ENCODE measurements at places on chromosomes 7 and 10.

- no peak for DNase-seq
Measured at GRCh38 chr7:1641661-1642260, 28.3 kb upstream of the ELFN1 start.

- DNase-seq: no peak
Measured at GRCh38 chr10:102407425-102408130, 11.0 kb downstream of the PSD start.

GRCh38 chr7:30231271-30231670, 53.1 kb upstream of the ZNRF2 start:
- no peak for DNase-seq

- DNase-seq: no peak
Measured at GRCh38 chr7:43199371-43200160, 87.1 kb downstream of the HECW1 start.

- no peak for DNase-seq
Measured at GRCh38 chr7:23349484-23350157, 50.5 kb downstream of the MALSU1 start.

DNA sequence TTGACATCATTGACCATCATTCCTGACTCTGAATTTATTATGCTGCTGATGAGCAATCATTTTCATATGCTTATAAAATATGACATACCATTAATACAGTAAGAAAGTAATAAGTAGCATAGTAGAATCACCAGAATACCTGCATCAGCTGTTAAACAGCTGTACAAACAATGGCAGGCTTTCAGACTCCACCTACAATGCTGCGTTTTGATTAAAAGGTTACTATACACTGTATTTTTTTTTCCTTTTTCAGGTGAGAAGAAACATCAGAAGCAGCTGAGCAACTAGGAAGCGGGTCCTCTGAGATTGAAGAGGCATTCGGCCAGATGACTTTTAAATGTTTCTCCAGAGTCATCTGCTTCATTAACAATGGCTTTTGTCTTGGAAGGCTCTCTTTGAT, 7.1 kb downstream of the ASNS start:
- no peak for DNase-seq

GRCh38 chr10:72379062-72379461, 24.3 kb upstream of the DNAJB12 start:
- no peak for DNase-seq

DNA sequence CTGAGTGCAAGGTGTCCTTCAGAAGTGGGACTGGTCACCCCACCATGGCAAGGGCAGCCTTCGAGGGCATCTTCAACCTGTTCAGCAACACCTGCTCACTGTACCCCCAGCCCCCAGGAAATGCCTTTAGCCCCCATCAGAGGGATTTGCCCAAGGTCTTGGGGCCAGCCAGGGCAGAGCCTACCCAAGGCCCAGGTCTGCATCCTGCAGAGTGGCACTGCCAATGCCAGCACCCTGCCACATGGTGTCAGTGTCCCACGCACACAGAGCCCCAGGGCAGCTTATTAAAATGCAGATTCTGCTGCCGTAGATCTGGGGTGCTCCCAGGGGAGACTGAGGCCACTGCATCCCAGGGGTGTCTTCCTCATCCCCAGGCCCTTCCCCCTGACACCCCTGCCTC, 106.2 kb upstream of the KCTD7 start:
- DNase-seq: no peak

- no peak for DNase-seq
Measured at GRCh38 chr7:94433224-94433623, 38.5 kb downstream of the COL1A2 start.

- DNase-seq: no peak
Measured at GRCh38 chr10:51106311-51106945, 32.1 kb downstream of the PRKG1 start.

GRCh38 chr10:132810141-132810806, 24.3 kb upstream of the NKX6-2 start:
- no peak for DNase-seq

DNA sequence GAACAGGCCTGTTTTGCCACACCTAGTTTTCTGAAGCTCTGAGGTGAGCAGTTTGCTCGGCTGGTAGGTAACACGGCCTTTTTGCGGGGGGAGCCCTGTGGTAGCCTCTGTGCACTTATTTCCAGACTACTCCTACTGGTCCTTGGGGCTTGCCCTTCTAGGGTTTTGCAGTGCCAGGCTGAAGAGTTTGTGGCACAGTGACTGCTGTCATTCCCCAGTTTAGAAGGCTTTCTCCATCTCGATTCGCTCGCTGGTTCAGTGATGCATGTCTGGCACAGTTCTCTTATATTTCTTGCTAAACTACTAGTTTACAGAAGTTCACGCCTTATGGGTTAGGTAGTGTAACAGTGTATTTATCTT, 711 bp downstream of the KIF20B start:
- no peak for DNase-seq

- DNase-seq: no peak
Measured at GRCh38 chr10:15428681-15429080, 57.6 kb upstream of the FAM171A1 start.

DNA sequence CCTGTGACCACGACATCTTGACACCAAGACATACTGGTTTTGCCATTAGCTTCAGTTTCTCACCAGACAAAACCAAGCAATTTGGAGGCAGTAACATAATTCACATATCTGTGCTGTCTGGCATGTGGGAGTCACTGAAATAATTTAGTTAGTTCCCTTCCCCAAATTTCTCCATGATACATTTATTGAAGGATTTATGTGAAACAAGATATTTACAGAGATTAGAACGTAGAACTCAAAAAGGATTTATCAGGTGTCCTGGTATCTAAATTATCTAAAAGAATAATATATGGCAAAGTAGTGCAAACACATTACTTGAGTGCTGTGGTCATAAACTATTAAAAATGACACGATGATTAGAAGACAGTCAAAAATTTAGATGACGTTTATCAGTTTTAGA, 98.7 kb downstream of the ETV1 start:
- no peak for DNase-seq

GRCh38 chr10:129662426-129662825, 195.4 kb downstream of the MGMT start:
- DNase-seq: no peak

DNA sequence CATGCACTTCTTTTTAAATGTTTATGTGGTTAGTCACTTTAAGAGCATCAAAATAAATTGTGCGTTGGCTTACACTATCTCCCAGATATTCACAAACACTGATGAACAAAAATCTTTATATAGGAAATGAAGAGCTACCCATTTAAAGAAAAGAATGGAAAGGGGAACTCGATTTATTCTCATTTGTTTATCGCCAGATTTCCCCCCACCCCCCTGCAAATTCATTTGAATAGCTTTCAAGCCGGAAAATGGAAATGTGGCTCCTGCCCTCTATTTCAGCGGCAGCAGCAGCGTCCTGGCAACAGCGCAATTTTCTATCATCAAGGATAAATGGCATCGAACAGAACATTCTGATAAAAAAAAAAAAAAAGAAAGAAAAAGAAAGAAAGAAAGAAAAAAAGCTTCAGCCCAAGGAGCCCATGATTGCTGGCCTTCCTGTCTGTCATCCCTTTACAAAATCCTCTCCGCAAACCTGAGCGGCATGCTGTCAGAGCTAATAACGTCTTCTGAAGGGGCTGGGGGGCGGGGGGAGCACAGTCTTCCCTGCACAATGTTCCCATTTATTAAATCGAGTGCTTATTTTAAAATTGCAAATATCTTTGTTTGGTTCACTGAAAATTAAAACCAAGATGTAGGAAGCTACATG, 13.7 kb upstream of the DLX6 start:
- DNase-seq: no peak

GRCh38 chr7:1928645-1929348, 258.7 kb downstream of the ELFN1 start:
- no peak for DNase-seq

- no peak for DNase-seq
Measured at GRCh38 chr10:100364735-100365391, 17.8 kb downstream of the SCD start.

DNA sequence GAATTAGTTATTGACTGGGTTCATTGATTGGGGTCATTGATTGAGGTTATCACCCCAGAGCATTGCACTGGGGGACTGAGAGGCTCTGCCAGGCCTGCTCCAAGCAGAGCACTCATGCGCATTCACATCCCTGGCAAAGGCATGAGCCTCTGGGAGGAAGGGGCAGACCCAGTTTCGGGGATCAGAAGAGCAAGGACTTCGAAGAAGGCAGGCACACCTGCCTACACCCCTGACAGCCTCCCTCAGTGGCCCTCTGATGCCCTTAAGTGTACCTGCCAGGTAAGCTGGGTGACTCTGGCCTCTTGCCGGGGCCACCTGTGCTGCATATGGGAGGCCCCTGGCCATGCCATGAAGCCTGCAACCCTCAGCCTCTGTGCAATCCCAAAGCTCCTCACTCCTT, 181.1 kb downstream of the PTPN20 start:
- DNase-seq: no peak

GRCh38 chr10:58642916-58643428, 130.3 kb downstream of the BICC1 start:
- no peak for DNase-seq

All from stimulated activated CD4-positive, alpha-beta T cell treated with anti-CD3 and anti-CD28 coated beads, Interleukin-1b, Interleukin-23, amount 100 ng/mL, for 24 hours (primary cell).